HuH-7.5 (cell line): ENCODE measurements at places on chromosomes 2 and 18.

- DNase-seq = no peak
Measured at GRCh38 chr2:79952616-79953015, 351.9 kb downstream of the LRRTM1 start.

DNA sequence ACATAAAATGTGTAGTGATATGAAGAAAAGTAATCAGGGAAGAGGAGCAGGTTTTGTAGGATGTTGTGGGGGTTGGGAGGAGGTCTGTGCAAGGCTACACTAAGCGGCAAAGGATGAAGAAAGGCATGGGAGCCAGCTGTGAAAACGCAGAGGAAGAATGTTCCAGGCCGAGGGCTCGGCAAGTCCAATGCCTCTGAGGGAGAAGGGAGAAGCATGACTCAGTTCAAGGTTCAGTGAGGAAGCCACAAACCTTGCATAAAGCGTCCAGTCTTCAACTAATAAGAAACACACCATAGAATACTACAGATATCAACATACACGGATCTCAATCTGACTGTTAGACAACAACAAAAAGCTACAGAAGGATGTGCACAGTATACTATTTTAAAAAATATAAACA lies 16.2 kb downstream of the EPB41L3 start:
- DNase-seq = no peak

DNA sequence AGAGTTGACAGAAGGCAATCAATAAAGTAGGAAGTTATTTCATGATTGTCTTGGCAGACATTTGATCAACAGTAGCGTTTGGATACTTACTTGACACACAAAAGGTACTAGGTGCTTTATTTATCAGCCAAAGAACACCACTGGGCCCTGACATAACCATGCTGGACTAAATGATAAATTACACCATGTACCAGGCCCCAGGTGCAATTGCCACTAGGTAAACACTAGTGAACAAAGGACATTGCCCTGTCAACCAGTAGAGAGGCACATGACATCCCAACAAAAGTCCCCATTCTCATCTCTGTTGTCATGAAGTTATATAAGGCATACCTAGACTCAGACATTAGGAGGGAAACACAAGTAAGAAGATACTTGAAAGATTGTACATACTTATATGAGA lies 747.2 kb downstream of the SATB2 start:
- no peak for DNase-seq

GRCh38 chr18:54607213-54608027 lies 16.4 kb downstream of the DYNAP start:
- no peak for DNase-seq

DNA sequence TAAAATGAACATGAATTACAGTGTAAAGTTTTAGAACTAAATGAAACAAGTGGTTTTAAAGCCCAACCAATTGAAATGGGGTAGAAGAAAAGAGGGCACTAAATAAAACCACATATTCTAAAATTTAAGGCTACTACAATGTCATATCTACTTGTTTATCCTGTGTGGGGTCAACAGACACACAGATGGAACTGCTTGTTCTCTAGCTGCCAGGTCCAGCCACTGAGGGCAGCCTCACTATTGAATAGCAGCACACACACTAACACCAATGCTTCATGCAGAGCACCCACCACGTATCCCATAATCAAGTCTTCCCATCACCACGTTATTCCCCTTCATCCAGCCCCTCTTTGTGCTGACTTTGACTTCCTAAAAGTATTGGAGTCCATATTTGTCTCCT lies 88.1 kb downstream of the SPIRE1 start:
- DNase-seq = no peak
